SJSA1 (cell line): ENCODE measurements at places on chromosomes 2 and 18.
A peak's percentile ranks its signal among the peaks of the same experiment; 100 is the strongest.

DNA sequence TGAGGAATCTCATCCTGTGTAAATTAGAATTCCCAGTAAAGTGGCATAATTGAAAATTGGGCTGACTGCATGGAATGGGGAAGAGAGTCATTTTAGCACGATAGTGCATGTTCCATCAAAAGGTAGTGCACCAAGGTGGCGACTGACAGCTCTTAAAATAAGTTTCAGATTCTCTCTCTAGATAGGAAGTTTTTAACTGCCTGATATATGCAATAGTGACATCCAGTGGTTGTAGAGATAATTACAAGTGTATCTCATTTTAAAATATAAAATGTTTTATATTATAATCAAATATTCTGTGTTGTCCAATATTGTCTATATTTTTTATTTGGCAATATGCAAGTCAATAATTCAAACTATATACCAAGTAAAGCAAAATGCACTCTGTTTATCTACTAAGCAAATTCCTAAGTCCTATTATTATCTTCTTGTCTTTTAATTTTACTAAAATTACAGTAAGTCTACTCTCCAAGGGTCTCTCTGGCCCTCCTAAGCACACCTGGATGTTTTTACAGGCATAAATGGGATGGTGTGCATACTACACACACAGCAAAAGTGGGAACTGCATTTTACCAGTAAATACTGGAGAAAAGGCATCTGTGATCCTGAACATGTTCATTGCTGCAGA lies 397.7 kb upstream of the HNRNPA3 start:
- H3K27me3 ChIP-seq = peaks cover 4% of the 10 kb centered on the region
- H3K27ac ChIP-seq = no peak overlapping the region
- DNase-seq = no peak

GRCh38 chr2:11473659-11474433 lies 7.9 kb upstream of the E2F6 start:
- no peak overlapping the region for H3K27ac ChIP-seq
- H3K4me3 ChIP-seq = no peak overlapping the region
- H3K4me1 ChIP-seq = no peaks in the 10 kb centered on the region
- H3K27me3 ChIP-seq = peaks cover 19% of the 10 kb centered on the region

DNA sequence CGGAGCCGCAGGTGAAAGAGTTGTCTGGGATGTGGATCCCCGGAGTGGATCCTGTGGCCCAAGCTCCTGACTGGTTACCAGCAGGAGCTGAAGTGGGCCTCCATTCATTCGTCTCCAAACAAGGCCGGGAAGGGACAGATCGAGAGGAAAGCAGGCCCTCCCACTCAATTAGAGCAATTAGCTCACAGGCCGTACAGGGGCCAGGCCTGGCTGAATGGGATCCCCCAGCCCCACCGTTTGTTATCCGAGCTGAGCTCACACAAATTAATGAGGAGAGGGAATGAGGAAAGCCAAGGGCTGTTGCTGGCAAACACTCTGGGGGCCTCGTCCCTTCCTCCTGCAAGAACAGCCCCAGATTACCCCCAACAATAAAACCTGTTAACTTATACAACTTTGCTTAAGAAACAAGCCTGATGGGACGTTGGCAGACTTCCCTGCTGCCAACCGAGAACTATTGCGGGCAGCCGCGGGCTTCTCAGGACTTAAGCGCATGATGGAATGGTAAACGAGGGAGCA lies 338.0 kb downstream of the BCL11A start:
- DNase-seq = no peak
- H3K27ac ChIP-seq = no peak overlapping the region
- no peaks in the 10 kb centered on the region for H3K27me3 ChIP-seq
- H3K36me3 ChIP-seq = no peaks in the 10 kb centered on the region

DNA sequence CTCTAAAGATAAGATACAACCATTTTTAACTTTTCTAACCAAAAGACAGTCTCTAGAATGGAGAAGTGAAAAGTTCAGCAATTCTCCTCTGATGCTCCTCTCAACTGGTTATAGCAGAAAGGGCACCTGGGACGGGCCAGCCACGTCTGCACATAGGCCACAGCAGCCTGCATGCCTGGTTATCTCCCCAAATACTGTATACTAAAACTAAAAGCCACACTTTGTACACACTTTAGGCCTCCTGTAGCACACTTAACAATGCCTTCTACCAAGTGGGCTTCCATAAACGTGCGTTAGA lies 179.1 kb downstream of the ANKRD44 start:
- no peak overlapping the region for H3K27ac ChIP-seq
- no peak for DNase-seq
- no peak overlapping the region for H3K4me3 ChIP-seq

DNA sequence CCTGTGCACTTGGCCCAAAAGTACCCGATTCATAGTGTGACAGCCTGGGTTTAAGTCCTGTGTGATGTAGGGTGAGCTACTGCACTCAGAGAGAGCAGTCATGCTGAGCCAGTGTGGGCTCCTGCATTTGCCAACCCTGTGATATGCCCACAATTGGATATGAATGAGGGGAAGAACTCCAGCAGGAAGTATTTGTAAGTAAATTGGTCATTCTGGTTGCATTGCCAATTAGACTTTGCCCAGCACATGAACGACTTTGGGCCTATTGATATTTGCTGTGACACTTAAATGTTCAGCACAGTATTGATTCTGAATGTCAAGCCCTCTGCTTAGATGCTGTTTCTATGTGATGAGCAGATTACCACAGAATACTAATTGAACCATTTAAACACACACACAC lies 570.9 kb downstream of the PIK3C3 start:
- no peak overlapping the region for H3K4me3 ChIP-seq
- no peaks in the 10 kb centered on the region for H3K27me3 ChIP-seq
- H3K36me3 ChIP-seq = no peaks in the 10 kb centered on the region
- DNase-seq = no peak
- H3K4me1 ChIP-seq = no peaks in the 10 kb centered on the region
- H3K27ac ChIP-seq = no peak overlapping the region

- H3K27ac ChIP-seq = no peak overlapping the region
- 0 out of 2 replicates have a peak, but pooled peaks cover 2% of the 10 kb centered on the region for H3K27me3 ChIP-seq
- H3K36me3 ChIP-seq = no peaks in the 10 kb centered on the region
- H3K4me1 ChIP-seq = no peaks in the 10 kb centered on the region
Observed at GRCh38 chr18:4399929-4400328, 55.2 kb downstream of the DLGAP1 start.

DNA sequence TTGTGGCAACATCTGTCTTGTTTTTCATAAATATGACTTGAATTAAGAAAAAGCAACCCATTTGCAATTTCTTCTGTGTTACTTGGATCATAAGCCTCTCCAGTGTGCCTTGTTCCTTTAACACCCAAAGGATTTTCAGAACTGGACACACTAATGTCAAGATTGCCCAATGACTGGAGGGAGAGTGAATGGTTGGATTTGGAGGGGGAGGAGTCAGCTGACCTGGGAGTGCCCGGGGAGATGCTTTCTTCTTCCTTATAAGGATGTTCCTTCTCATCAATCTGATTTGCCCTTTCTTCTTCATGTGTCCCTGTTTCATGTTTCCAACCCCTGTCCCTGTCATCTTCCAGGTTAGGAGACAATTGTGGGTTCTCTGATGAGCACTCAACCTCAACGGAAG lies 48.8 kb downstream of the ALPK2 start:
- H3K27me3 ChIP-seq = no peaks in the 10 kb centered on the region
- peaks cover 73% of the 10 kb centered on the region for H3K4me1 ChIP-seq
- peak overlapping the region; percentile 45 for H3K4me3 ChIP-seq
- peaks cover 13% of the 10 kb centered on the region for H3K36me3 ChIP-seq
- peak; percentile 74 for DNase-seq

DNA sequence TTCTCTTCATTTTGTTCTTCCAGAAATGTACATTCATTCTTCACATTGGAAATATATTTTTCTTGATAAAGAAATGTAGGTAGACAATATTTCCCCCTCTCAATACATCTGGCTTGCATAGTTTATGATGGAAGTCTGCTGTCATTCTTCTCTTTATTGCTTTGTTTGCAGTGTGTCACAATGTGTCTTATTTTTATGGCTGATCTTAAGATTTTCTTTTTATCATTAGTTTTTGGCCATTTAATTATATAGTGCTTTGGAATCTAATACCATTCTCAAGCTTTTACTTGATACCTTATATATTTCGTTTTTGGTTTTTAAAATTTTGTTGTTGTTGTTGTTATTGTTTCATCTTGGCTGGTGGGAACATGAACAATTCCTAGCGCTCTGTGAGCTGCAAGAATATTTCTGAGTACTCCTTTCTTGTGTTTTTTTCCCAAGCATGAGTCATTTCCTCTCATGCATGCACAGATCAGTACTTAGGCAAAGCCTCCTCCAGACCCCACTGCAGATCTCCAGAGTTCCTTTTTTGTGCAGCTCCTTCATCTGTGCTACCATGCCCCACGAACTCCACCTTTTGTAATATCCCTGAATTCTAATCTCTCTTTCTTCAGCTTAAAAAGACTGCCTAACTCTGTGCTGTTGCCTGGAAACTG lies 13.7 kb upstream of the MMADHC start:
- H3K27me3 ChIP-seq = no peaks in the 10 kb centered on the region
- H3K4me3 ChIP-seq = no peak overlapping the region
- no peak overlapping the region for H3K27ac ChIP-seq
- no peak for DNase-seq
- H3K4me1 ChIP-seq = peaks cover 12% of the 10 kb centered on the region

DNA sequence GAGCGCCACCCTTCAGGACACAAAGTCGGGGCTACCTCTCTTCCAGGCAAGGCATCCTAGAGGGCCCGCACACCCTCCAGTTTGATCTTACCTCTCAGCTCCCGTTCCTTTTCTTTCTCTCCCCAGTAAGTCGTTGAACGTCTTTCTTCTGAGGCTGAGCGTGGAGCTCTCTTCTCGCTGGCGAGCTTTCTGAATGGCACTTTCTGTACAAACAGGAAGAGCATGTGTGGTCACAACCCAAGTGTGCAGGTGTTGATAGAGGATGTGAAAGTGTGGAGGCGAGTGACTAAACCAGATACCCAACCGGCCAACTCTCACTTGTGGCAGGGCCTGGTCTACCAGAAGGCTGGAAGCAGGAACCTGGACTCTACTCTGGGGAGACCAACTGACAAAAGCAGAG lies at the start of gene AFF3:
AFF3 (minus strand) TSS at position 198 of the 400 bp plus-strand sequence. CDS start 38,136 bp downstream, outside the sequence.
- no peaks in the 10 kb centered on the region for H3K36me3 ChIP-seq
- no peak within 1 kb of the TSS for H3K4me3 ChIP-seq
- DNase-seq = no peak
- H3K27ac ChIP-seq = no peak within 1 kb of the TSS
- H3K4me1 ChIP-seq = no peaks in the 10 kb centered on the region
- H3K27me3 ChIP-seq = no peaks in the 10 kb centered on the region

- no peaks in the 10 kb centered on the region for H3K36me3 ChIP-seq
- H3K4me1 ChIP-seq = peaks cover 8% of the 10 kb centered on the region
- H3K4me3 ChIP-seq = no peak overlapping the region
- no peak overlapping the region for H3K27ac ChIP-seq
Observed at GRCh38 chr2:67566285-67566684, 169.2 kb downstream of the ETAA1 start.

GRCh38 chr18:78128004-78128403 lies 851.6 kb upstream of the SALL3 start:
- no peaks in the 10 kb centered on the region for H3K4me1 ChIP-seq
- no peak for DNase-seq
- H3K36me3 ChIP-seq = no peaks in the 10 kb centered on the region
- H3K27me3 ChIP-seq = no peaks in the 10 kb centered on the region
